PC-3 (cell line): ENCODE measurements at places on chromosomes 11 and 22. TPM values are rescaled to one million over a fixed set of nuclear protein-coding genes. Genes with fewer than 3 reads are reported as not detected.

- DNase-seq = no peak
These were observed 1.5 kb downstream of the GAL start for GRCh38 chr11:68685656-68686380.

- no peak for DNase-seq
These were observed 335 bp upstream of the SEZ6L start for GRCh38 chr22:26168939-26169314.

GRCh38 chr22:37469416-37470086, 16.6 kb downstream of the MFNG start:
- no peak for DNase-seq

DNA sequence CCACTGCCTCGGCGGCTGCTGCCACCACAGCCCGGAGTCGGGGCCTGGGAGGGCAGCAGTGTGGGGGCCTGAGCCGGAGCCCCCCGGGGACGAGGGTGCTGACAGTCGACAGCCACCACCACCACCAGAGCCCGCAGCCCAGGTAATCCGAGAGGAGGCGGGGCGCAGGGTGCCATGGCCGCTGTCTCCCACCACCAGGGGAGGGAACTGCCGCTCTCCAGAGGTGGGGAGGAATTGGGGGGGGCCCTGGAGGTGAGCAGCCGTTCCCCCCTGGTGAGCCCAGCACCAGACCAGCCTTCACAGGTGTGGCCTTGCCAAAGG, 12.6 kb downstream of the TRIOBP start:
- DNase-seq = no peak

GRCh38 chr11:8092587-8093424, 11.8 kb downstream of the TUB start:
- peak; percentile 76 for DNase-seq

DNA sequence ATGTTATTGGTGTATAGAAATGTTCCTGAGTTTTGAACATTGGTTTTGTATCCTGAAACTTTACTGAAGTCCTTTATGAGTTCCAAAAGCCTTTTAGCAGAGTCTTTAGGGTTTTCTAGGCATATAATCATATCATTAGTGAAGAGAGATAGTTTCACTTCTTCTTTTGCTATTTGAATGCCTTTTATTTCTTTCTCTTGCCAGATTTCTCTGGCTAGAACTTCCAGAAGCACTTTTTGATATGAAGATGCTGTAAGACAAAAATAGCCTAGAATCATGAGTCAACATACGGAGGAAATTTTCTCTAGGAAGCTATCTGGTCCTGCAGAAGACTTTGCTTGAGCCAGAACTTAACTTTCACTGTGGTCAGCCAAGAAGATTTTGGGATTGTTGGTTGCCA, 86.7 kb upstream of the IZUMO1R start:
- DNase-seq = no peak

- DNase-seq = no peak
These were observed 74.4 kb upstream of the ARHGAP32 start for GRCh38 chr11:129266536-129266935.

- no peak for DNase-seq
These were observed 11.9 kb upstream of the MRTFA start for GRCh38 chr22:40648386-40648785.

- peak; percentile 12 for DNase-seq
These were observed 59.3 kb downstream of the TSPAN18 start for GRCh38 chr11:44785856-44786607.

DNA sequence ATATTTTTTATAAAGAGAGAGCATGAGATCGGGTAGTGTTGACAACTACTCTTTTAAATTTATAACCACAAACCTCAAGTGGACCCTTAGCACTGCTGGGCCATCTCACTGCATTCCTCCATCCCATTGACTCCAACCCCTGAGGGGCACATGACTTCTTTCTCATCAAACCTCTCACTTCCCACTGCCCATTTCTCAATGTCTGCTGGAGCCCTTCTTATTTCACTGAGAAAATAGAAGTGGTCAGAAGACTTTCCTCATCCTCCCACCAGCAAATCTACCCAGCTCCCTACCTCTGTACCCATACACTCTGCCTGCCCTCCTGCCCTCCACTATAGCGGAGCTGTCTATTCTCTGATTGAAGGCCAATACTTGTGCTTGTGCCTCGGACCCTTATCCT, 370.6 kb upstream of the MPPED2 start:
- DNase-seq = no peak

DNA sequence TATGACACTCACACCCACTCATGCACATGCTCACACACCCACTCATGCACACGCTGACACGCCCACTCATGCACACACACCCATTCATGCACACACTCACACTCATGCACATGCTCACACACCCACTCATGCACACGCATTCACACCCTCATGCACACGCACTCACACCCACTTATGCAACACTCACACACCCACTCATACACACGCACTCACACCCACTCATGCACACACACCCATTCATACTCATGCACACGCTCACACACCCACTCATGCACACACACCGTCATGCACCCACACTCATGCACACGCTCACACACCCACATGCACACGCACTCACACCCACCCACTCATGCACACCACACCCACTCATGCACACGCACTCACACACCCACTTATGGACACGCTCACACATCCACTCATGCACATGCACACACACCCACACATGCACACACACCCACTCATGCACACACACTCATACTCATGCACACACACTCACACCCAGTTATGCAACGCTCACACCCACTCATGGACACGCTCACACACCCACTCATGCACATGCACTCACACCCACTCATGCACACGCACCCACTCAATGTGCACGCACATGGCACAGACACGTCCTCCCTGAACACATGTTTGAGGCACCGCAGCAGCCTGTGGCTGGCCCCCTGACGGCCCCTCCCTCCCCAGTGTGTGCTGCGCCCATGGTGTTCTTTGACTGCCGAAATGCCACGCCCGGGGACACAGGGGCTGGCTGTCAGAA, 17.9 kb downstream of the MUC5AC start:
- DNase-seq = no peak

Gene PATE4
- not detected in 2 replicates for total RNA-seq

Gene FJX1
- total RNA-seq = 71.4 and 97.1 TPM in 2 replicates

Gene YPEL1
- 0.23 and 3.2 TPM in 2 replicates for total RNA-seq

Gene SHANK3
- 3.7 and 6.8 TPM in 2 replicates for total RNA-seq

Gene SEZ6L
- not detected in 2 replicates for total RNA-seq
